ENCODE measurements at places on chromosomes 6 and 20.
A peak's percentile ranks its signal among the peaks of the same experiment; 100 is the strongest.

DNA sequence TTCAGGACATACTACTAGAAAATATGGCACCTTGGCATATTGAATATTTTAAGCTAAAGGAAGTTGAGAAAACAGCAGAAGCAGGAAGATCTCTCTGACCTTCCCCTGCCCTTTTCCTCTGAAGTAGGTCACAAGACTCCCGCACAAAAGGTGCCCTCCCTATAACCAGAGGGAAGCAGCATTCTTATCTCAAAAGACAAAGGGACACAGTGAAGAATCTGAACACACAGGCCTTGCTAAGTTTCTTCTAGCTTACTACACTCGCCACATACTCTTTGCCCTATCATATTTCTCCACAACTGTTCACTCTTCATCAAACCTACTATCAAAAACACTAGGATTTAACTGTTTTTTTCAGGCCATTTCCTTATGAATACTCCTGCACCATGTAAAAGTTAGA lies 151.2 kb downstream of the ELOVL4 start:
- DNase-seq: no peak

DNA sequence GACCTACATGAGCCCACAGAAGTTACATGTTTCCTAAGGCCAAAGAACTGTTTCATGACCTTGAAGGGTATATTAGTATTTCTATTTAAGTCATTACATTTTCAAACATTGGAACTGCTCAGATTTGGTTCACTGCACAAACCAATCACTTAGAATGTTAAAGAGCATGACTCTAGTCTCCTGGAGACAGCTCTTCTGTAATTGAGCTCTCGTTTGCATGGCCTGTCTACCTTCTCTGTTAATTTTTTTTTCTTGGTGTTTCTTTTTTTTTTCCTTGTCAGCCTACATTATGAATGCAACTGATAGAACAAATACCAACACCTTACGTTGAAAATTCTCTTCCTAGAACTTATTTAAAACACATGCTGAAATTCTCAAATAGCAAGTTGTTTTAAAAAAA lies 860.2 kb upstream of the MAP3K7 start:
- no peak for DNase-seq

DNA sequence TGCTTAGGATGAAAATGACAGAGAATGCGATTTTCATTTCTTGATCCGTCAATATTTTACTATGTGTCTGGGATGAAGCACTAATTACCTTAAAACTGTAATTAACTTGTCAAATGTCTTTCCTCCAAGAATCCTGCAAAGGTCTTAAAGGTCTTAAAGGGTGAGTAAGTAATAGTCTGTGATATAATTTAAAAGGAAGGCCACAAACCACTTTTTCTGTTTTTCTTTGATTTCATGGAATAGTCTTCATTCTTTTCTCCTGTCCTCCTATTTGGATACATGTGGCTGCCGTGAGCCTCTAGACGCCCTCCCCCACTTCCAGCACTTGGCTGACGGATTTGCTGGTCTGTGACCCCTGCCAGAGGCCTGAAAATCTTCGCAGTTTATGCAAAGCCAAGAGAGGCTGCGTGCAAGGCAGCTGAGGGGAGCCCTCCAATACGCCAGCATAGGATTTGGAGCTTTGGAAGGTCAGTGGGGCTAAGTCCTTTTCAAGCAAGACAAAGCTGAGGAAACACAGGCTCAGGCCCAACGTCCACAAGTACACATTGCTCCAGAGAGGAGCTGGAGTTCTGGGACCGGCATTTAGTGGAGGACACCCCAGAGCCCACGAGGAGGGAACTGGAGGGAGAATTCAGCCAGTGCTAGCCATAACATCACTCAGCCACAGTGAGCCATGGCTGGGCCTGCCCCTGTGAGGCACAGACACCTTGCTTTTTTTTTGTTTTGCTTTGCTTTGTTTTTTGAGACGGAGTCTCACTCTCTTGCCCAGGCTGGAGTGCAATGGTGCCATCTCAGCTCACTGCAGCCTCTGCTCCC lies 382.6 kb downstream of the SMOC2 start:
- no peak for DNase-seq

- DNase-seq: no peak
Measured at GRCh38 chr6:129100164-129100563, 217.2 kb downstream of the LAMA2 start.

DNA sequence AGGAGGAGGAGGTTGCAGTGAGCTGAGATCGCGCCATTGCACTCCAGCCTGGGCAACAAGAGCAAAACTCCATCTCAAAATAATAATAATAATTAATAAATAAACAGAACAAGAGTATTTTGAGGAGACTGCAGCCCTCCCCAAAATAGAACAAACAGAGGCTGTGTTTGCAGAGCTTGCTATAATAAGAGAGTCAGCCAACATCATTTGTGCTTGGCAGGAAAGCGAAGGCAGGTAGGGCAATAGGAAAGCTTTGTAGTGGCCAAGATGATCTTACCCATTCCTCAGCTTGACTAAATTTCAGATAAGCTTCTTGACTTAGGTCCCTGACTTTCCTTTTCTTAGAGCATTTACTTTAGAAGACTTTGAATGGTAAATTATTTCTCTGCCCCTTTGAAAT lies 6.7 kb downstream of the C6orf141 start:
- no peak for DNase-seq

DNA sequence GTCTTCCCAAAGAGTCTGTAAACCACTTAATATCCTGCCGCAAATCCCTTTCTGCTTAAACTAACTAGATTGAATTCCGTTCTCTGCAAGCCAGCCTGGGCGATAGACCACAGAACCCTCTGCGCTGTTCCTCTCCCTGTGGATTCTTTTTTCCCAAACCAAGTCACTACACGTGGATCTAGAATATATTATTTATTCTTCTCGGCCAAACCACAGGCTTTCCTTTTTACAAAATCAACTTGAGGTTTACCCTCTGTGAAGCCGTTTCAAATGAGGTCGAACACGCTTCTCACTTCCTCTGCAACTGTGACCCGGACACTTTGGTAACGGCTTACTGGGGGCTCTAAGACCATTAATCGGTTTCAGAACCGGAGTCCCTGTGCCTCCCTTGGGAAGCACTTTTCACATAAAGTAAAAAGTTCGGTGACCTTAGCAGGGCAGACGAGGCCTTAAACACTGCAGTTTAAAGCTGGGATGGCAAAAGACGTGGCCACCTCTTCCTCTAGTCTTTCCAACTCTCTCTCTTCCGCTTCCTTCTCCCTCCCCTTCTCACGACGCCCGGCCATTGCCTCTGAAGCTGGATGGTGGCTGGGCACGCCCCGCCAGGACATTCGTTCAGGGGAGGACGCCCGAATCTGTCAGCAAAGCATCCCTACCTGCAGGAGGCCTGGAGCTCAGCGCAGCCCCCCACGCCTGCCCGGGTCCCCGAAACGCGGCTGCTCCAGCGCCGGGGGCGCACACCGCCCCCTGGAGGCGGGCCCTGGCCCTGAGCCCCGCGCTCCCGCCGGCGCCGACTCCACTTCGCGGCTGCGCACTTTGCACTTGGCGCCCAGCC lies 55.0 kb upstream of the FOXC1 start:
- DNase-seq: peak; percentile 85

DNA sequence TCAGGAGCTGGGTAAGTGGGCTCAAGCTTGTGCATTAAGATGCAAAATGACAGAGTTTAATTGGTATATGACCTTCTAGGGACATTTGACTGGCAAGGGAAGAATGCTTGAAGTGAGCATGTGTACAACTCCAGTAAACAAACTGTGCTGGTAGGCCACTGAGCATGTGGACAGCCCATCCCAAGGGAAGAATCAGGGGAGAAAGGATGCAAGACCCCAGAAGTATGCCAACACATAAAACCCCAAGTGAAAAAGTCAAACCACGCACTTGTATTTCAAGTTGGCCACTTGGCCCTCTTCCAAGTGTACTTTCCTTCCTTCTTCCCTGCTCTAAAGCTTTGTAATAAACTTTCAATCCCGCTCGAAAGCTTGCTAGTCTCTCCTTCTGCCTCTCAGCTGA lies 10.4 kb upstream of the THBD start:
- DNase-seq: no peak

DNA sequence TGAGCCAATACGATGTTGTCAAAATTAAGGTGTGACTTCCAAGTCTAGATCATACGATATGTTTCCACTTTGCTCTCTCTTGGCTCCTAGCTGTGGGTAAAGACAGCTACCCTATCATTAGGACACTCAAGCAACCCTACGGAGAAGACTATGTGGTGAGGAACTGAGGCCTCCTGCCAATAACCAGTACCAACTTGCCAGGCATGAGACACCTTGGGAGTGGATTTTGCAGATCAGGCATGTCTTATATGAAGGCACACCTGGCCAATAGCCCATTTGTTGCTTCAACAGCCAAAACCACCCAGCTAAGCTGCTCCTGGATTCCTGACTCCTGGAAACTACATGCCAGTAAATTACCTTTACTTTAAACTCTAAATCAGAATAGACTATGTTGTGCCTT lies 863.4 kb downstream of the DHX35 start:
- no peak for DNase-seq

GRCh38 chr6:45416700-45417099 lies 39.0 kb upstream of the SUPT3H start:
- DNase-seq: no peak

GRCh38 chr20:9903048-9903655 lies 64.3 kb upstream of the PAK5 start:
- DNase-seq: peak; percentile 14

DNA sequence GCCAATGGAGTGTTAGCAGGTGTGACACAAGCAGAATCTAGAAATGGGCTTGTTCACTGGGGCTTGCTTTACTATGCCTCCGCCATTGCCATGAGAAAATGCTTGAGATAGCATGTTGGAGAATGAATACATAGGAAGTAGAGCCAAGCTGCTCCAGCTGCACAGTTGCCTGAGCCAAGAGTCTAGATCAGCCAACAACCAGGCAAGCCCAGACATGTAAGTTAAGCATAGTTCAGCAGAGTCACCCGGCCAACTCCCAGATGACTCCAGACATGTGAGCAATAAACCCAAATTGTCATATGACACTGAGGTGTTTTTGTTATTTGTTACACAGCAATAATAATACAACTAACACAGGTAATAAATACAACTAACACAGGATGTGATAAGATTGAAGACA lies 167.9 kb downstream of the HAO1 start:
- DNase-seq: no peak

GRCh38 chr20:8398263-8399051 lies 266.4 kb downstream of the PLCB1 start:
- no peak for DNase-seq

- no peak for DNase-seq
Measured at GRCh38 chr6:157723376-157723775, 99.7 kb upstream of the SNX9 start.

GRCh38 chr6:9612489-9612888 lies 802.4 kb downstream of the TFAP2A start:
- no peak for DNase-seq

GRCh38 chr20:52076164-52076563 lies 115.4 kb downstream of the ZFP64 start:
- no peak for DNase-seq

DNA sequence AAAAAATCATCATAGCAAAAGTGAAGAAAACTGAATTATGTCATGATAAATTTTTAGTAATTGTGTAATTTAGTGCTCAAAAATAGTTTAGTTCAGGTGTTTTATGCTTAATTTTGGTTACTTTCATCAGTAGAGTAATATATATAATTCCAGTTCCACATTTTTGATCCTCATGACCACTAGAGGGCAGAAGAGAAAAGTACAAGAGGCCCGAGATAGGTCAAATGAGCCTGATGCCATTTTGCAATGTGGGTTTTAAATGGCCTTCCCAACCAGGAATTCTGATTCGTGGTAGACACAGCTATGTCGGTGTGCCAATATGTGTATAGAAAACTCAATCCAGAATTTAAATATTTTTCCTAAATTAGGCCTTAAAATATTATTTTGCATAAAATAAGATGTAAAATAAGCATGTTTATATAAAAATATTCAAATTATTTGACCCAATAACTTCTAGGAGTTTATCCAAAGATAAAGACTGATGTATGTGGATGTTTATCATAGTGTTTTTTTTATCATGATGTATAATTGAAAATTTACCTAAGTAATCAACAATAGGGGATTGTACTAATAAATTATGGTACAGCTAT lies 159.7 kb upstream of the RPS6KA2 start:
- no peak for DNase-seq

DNA sequence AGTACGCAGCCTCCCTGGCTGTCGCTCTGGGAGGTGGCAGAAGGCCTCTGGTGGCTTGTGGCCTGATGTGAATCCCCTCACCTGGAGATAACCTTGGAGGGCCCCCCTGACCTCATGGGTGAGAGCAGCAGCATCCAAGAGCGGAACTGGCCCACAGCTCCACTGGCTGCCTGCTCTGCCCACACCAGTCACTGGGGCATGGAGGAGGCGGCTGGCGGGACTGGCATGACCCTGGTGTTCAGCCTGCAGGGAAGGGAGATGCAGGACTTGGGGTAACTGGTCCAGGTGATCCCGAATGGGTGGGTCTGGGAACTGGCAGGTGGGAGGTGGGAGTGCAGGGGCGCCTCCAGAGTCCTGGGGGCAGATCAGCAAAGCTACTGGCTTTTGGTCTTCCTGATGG lies 10.6 kb upstream of the DSN1 start:
- DNase-seq: no peak

DNA sequence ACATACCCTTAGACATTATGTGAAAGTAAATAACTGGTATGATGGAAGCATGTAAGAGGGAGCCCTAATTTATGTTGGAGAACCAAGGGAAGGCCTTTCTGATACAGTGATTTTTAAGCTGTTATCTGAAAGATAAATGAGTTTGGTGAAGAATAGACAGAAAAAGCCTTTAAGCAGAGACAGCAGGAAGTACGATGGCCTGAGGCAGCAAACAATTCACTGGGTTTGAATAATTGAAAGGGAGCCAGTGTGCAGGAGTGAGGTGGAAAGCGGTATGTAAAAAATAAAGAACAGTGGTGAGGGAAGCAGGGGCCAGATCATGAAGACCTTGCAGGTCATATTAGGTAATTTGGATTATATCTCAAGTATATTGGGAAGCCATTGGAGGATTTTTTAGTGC lies 4.1 kb upstream of the RAB23 start:
- DNase-seq: no peak

- DNase-seq: no peak
Measured at GRCh38 chr6:5501837-5502236, 240.5 kb downstream of the FARS2 start.

DNA sequence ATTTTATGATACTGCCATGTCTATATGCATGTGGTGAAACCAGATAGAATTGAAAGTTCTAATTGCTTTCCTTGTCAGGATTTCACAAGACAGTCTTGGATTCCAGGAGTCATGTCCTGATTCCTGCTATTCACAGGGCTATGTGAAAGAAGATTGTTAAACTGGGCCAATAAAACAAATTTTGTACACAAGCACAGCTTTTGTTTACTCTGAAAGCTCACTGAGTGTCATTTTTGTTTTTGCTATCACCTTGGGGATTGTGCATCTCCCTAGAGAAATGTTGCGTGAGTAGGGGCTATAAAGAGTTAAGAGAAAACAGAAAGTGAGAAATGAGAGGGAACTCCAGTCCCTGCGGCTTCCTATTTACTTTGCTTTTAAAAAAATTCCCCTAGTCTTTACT lies 627.5 kb downstream of the PKHD1 start:
- DNase-seq: no peak

GRCh38 chr6:100338090-100338489 lies 126.6 kb downstream of the SIM1 start:
- no peak for DNase-seq
